Activated CD4-positive, CD25-positive, alpha-beta regulatory T cell (primary cell): ENCODE measurements at places on chromosomes 5 and 9.

DNA sequence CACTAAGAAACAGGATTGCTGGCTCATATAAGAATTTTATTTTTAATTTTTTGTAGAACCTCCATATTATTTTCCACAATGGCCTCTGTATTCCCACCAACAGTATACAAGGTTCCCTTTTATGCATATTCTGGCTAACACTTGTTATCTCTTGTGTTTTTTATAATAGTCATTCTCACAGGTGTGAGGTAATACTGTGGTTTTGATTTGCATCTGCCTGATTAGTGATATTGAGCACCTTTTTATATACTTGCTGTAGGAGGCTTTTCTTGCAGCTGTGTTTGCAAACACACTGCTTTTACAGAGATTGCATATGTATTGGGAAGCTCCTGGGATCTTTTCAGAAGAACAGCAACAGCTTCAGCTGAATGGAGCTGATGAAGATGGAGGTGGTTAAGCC, 164.8 kb downstream of the DEPDC1B start:
- no peak for DNase-seq

GRCh38 chr5:151734064-151734408, 24.4 kb downstream of the ATOX1 start:
- no peak for DNase-seq

- no peak for DNase-seq
Measured at GRCh38 chr9:78954286-78954685, 617.5 kb upstream of the TLE4 start.

- no peak for DNase-seq
Measured at GRCh38 chr5:124460642-124461041, 285.8 kb downstream of the ZNF608 start.

DNA sequence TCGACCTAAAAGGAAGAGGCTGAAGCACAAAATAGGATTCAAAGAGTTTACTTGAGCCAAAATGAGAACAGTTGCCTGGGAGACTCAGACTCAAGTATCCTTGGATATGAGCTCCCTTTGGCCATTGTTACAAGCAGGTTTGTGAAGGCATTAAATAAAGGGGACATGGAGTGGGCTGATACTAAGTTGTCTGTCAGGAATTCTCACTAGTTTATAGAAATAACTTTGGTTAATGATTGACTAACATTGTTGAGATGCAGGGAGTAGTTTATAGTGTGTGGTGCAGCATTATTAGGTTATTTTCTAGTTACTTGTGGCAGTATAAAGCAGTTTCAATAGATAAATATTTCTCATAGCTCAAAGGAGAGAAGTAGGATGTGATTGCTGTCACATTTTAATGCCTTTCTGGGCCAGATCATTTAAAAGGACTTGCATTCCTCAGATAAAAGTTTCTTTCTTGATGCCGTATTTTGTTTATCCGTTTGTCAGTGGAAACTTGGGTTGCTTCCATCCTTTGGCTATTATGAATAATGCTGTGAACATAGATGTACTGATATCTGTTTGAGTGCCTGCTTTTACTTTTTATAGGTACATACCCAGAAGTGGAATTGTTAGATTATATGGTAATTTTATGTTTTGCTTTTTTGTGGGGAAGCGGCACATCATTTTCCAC, 9.1 kb downstream of the AP3S1 start:
- DNase-seq: no peak

- no peak for DNase-seq
Measured at GRCh38 chr5:5316334-5316733, 106.1 kb upstream of the ICE1 start.

DNA sequence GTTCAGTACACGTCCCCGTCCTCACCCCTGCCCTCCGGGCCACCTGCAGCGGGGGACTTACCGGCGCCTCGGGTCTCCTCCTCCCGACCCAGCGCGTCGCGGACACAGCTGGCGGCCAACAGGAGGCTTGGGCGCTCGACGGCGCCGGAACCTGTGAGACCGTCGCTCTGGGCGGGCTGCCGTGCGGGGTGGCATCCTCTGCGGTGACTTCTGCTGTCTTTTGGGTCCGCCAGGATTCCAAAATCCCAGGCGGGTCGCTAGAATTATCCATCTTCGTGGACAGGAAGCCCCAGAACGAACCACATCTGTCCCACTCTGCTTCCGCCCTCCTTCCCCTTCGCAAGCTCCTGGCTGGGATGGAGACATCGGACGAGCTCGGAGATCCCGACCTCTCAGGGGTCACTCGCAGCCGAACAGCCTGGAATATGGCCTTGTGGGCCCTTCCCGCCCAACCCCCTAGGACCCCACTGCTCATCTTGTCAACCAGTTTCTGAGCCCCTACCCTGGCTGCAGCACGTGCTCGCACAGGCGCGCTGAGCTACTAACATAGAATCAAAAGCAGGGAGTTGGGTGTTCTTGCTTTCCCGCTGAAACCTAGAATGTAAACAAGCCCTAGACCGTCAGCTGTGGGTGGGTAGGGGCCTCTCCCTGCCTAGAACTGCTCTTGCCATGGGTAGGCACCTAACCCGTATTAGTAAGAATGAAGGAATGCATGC, 947 bp upstream of the MARCHF3 start:
- no peak for DNase-seq

GRCh38 chr9:38067859-38068681, 957 bp downstream of the SHB start:
- DNase-seq: no peak

DNA sequence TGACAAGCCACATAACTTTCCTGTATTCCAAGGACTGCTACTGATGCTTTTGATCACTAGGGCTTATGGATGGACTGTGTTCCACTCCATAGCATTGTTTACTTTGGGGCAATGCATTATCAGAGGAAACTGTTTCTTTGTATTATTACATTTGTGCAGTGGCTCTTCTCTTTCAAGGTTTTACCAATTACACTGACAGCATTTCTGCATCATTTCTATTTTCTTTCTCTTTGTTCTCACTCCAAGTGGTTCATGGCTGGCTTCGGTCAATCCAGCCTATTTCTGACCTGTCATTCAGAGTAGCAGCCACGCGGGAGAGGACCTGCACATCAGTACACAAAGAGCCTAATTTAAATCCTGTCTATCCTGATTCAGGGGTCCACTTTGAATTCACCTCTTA, 711.0 kb downstream of the TLE4 start:
- DNase-seq: no peak

DNA sequence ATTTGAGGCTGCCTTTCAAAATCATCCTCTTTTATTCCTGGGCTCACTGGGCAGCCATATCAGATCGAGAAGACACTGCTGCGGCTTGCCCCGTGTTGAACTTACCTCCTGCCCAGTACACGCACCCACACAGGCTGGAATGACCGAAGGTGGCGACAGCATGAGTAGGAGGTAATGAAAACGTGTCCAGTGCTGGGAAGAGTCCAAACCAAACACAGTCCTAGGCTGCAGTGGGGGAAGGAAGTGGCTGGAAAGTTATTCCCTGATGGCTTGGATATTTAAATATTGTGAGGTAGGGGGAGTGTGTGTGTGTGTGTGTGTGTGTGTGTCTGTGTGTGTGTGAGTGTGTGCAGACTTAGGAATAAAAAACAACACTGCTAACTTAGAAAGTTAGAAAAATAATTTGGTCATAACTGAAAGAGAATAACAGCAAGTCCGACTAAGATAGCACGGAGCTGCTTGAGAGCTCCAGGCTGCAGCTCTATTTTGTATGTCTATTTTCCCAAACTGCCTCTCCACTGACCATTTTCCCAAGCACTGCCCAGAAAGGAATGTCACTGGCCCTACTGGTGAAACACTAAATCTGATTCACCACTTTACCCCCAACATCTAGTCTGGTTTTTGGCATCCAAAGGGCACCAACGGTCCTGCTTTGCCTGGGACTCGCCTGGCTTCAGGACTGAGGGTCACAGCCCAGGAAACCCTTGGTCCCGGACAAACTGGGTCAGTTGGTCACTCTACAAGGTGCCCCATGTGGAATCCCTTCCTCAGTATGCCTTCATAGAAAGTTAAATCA, 41.2 kb downstream of the ANKH start:
- no peak for DNase-seq
